ENCODE measurements at places on chromosomes 4 and X. TPM values are rescaled to one million over a fixed set of nuclear protein-coding genes. Genes with fewer than 3 reads are reported as not detected.

ITIH6 gene
- not detected for total RNA-seq

CT45A5 gene
- total RNA-seq, result 0.19 TPM

XAGE1A gene
- total RNA-seq, result not detected

LONRF3 gene
- total RNA-seq, result 3.2 TPM

GPR34 gene
- total RNA-seq, result 0.11 TPM

PCDH19 gene
- 0.05 TPM for total RNA-seq

AREG gene
- 71.1 TPM for total RNA-seq

ARMCX2 gene
- not detected for total RNA-seq

FDCSP gene
- not detected for total RNA-seq

NDST3 gene
- total RNA-seq, result not detected

MID1 gene
- 59.8 TPM for total RNA-seq

NDNF gene
- total RNA-seq, result not detected

DAPP1 gene
- total RNA-seq, result not detected

CHST7 gene
- total RNA-seq, result 18.5 TPM

PPP1R3F gene
- 3.7 TPM for total RNA-seq

GAGE1 gene
- total RNA-seq, result not detected

ATP8A1 gene
- total RNA-seq, result 0.02 TPM

Data from A549 treated with DMSO at 1 μM for 4 hours (cell line).